NCI-H187 (cell line): ENCODE measurements at places on chromosomes 12 and 14.

GRCh38 chr12:28350502-28350901 is 160.2 kb downstream of the CCDC91 start:
- DNase-seq: no peak

DNA sequence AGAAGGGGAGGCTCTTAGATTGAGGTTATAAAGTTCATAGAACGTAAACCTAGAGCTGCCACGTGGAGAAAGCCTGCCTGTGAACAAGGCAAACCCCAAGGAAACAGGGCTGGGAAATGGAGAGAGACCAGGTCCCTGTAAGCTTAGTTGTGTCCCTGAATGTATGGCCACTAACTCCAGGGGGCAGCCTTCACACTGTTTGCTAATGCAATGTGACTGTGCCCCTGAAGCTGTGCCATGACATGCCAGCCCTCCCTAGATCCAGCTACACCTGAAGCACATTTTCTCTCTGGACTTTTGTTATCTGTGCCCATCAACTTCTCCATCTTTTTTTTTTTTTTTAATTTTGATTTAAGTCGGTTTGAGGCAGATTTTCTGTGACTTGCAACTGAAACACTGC is 60.6 kb upstream of the TMCC3 start:
- DNase-seq: no peak

- no peak for DNase-seq
These were observed 17.1 kb downstream of the POMT2 start for GRCh38 chr14:77303417-77304156.

DNA sequence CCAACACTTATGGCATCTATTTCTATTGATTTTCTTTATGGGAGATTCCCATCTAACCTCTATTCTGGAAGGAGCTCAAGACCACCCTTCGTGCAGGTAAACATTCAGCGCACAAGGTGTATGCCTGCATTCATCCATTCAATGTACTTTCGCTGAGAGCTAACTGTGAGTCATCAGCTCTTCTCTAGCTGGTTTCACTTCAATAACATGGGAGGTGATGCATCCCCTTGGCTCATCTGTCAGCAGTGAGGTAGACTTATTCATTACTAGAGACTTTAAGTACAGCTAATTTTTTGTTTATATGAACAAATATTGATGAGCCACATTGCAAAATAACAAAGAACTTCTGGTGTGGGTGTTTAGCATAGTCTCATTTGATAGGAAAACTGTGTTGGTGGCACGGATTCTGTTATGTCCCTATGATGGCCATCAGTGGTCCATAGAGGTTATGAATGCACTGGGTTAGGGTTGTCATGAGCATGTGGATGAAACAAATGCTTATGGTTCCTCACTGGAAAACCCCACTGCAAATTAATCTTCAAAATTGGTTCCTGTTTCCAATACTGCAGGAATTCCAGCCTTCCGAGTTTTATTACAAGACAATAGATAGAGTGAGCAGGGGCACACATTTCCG is 1151.0 kb downstream of the BCL11B start:
- DNase-seq: no peak

DNA sequence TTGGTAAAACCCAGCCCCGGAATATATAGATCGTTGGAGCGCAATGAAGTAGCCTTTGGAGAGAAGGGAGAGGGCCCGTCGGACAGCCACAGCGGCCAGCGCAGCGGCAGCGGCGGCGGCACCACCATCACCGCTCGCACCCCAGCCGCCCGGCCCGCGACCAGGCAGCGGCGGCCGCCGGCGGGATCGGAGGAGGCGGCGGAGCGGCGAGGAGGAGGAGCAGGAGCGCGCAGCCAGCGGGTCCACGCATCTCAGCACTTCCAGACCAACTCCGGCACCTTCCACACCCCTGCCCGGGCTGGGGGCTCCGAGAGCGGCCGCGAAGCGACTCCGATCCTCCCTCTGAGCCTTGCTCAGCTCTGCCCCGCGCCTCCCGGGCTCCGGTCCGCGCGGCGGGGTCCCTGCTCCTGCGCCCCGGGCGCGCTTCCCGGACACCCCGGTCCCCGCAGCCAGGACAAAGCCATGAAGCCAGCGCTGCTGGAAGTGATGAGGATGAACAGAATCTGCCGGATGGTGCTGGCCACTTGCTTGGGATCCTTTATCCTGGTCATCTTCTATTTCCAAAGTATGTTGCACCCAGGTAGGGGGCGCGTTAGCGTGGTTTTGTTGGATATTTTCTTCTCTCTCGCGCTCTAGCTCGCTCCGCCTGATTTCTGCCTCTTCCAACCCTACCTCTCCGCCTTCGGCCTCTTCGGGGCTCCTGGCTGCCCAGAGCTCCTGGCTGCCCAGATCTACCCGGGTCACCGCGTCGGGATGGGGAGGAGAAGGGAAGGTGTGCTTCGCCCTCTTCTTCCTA is 400 bp downstream of the CHST11 start:
- peak; percentile 68 for DNase-seq

GRCh38 chr14:21802441-21802840 is 128.8 kb upstream of the OR4E1 start:
- DNase-seq: no peak

GRCh38 chr12:26801486-26801885 is 31.5 kb downstream of the ITPR2 start:
- DNase-seq: no peak

DNA sequence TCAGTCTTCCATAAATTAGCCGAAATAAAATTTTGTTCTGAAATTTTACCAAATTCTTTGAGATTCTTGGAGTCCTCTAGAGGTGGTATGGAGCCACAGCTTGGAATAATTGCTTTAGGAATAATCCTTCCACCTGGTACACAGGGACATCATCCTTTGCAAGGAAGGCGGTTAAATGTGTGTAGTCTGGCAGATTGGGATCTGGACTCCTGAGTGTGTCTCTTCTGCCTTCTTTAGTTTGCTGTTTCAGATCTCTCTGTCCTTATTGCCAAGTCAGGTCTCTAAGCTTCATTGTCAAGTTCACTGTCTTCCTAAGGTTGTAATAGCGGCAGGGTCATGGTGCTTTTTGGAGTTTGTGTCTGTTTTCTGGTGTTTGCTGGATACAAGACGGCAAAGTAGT is 393.9 kb upstream of the RGS6 start:
- no peak for DNase-seq

DNA sequence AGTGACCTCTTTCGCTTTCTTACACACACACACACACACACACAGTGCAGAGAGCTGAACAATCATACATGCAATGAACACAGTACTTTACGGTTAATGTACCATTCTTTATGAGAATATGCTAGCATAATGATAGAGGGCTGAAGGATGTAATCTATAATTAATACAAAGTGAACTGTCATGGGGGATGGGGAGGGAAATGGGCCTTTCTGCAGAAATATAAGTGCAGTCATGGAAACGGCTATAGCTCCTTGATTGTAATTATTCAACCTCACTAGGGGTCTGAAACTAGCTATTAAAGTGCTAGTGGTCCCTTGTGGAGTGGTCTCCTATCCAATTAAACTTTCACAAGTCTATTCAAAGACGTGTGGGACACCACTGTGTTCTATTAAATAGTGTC is 443.2 kb upstream of the FOXG1 start:
- no peak for DNase-seq

GRCh38 chr14:96797582-96798349 is 584 bp downstream of the VRK1 start:
- no peak for DNase-seq

DNA sequence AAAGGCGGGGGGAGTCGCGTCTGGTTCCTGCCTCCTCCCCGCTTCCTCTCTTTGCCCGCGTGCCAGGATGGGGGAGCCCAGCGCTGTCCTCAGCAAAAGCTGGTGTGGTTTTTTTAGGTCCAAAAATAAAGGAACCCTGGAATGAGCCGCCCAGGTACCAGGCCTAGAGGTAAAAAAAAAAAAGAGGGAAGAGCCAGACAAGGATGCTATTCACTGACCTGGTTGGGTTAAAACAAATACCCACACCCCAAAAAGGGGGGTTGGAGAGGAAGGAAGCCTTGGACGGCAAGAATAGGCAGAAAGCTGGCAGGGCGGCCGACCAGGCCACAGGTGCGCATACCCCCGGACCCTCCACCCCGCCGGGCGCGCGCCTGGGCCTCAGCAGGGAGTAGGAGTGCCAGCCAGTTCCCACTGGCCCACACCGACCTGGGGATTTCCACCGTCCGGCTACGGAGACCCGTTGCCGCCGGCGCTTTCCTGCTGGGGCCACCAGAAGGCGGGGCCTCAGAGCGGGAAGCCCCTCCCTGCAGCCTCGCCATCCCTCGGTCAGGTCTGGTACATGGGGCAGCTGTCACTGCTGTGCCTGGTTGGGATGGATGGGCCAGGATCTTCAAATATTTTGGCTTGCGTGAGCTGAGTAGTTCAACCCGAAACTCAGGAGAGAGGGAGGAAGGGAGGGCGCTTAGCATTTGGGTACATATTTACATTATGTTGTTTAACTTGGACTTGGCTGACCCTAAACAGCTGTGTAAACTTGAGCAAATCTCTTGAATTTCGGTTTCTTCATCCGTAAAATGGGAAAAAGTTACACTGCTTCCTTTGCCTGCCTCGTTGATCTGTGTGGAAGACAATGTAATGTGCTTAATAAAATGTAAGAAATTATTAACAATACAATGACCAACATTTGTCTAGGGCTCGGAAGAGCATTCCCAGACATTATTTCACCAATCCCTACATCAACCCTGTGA is 5.4 kb upstream of the IRF2BPL start:
- peak; percentile 77 for DNase-seq

DNA sequence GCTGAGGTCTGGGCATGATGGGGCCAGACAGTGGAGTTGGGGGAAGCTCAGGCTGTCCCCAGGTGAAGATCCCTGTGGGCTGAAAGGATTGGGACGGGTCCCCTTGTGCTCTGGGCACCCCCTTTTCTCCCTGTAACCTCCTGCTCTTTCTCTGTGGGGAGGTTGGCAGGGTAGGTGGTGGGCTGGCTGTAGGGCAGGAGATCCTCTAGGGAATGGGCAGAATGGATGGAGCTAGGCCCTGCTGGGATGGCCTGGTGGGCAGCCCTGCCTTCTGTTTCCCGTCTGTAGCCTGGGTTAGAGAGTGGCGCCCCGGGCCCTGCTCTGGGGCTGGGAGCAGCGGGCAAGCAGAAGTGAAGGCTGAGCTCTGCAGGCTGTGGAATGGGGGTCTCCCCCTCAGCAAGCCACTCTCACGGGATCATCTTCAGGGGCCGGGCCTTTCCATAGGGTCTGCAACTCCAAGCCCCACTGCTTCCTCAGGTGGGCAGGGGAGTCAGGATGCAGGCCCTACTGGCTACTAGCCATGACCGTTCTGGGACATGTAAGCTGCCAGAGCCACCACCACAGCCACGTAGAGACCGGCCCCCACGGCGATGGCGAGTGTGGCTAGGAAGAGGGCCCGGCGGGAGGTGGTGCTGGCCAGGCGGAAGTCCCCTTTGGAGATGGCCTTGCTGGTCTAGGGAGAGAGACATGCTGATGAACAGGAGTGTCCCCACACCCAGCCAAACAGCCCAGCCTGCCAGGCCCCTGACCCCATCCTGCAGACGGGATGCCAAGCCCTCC is 18.8 kb downstream of the SYNDIG1L start:
- DNase-seq: no peak

GRCh38 chr14:69246331-69246730 is 13.6 kb upstream of the GALNT16 start:
- DNase-seq: peak; percentile 34

DNA sequence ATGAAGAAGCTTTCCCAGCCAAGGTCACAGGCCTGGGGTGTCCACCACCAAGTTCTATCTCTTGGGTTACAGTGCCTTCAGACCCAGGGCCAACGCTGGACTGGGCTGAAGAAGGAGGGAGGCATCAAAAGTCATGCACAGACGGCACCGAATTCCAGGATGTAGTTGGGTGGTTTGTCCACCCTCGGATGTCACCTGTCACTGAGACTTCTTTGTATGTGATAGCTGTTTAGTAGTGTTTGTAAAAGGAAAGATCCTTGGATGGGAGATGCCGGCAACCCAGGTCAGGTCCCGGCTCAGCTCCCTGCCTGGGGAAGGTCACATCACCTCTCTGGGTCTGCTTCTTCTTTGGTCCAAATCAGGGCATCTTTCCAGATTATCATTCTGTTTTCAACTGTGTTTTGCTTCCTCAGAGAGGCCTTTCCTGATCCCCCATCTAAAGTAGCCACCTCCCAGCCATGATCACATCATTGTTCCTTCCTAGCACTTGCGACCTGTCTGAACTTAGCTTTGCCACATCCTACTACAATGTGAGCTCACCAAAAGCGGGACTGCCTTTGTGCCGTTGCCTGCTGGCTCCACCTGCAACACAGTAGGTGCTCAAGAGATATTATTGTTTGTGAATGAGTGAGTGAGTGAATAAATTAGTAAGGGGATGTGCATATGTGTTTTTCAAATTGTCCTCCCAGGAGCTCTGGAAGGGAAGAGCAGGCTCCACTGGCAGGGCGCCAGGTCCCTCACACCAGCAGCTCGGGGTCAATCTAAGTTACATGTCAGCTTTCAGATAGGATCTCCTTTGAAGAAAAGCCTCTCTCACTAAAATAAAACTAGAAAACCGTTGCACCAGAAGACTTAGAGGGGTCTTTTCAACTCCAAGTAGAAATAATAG is 2.1 kb downstream of the TSPAN11 start:
- no peak for DNase-seq
